ENCODE measurements at places on chromosomes 13 and 19.
A peak's percentile ranks its signal among the peaks of the same experiment; 100 is the strongest.

DNA sequence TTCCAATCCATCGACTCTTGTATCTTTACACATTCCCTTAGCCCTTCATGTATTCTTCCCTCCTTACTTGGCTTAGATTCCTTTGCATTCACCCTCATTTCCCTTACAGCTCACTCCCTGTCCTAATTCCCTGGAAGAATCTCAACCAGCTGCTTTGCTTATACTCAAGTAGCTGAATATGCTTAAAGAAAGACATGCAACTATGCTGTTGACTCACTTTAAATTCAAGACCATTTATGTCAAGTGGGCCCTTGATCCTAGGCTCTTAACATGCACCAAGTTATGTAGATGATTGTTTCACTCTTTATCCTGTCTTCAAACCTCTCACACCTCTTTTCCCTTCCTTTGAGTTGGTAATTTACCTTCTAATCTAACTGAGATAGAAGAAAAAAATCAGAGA, 7.4 kb downstream of the CCDC122 start:
- DNase-seq, result no peak

DNA sequence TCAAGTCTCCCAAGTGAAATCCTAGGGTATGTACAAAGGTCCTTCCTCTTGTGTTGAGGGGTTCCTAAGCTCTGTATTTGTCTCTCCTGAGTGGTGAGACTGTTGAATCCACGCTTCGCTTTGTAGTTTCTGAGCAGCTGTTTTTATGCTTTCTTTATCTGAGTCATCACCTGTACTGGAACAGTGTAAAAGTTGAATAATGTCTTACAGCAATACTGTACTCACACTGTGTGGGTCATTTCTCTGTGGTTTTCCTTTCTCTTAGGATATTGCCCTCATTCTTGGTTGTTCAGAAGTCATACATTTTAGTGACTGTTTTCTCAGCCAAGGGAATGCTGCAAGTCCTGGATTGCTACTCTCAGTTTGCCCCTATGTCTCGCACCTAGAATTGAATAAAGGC, 1596.6 kb downstream of the SLITRK5 start:
- DNase-seq, result no peak

- peak; percentile 81 for DNase-seq
These were observed 3.7 kb downstream of the ANGPTL8 start for GRCh38 chr19:11242864-11243797.

DNA sequence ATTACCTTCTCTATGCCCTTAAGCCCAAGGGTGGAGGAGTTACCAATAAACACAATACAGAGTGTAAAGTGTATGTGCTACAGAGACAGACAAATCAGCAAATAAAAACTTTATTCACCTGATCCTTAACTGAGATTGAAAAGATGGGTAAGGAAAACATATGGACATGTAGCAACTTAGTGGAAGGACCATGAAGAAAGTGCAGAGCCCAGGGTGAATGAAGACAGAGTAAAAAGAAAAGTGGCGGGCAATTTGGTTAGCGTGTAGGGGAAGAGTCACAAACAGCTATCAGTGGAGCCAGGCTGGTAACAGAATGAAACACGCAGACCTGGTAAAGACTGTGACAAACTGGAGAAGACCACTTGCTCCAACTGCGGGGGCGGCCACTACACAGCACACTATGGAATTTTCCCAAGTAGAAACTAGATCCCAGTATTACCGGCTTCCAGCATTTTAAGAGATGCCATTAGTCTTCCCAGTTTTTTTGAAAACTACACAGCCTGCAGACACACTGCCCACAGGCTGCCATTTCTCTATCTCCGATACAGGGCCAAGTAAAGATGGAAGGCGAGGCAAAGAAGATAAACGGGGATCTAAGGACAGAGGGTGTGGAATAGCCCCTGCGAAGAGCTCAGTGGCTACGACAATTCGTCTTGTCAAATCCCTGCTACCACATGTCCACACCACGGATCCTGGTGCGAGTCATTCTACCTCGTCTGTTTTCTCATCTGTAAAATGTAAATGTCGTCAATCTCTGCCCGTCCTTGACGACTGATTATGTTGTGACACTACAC, 1.2 kb downstream of the UQCRFS1 start:
- DNase-seq, result no peak

- no peak for DNase-seq
These were observed 979.6 kb upstream of the SPRY2 start for GRCh38 chr13:81320516-81320915.

- DNase-seq, result no peak
These were observed 5.8 kb downstream of the RAB20 start for GRCh38 chr13:110555601-110556223.

DNA sequence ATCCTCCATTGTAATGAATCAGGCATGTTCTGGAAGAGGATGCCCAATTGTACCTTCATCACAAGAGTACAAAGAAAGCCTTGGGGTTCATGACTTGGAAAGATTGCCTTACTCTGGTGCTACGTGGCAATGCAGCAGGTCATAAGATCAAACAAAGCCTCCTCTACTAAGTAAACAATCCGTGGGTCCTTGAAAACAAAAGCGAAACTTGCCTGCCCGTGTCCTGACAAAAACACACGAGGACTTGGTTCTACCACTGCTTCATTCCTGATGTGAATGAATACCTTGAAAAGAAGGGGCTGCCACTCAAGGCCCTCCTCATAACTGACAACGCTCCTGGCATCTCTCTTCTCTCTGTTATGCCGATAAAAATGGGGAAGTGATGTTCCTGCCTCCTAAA, 18.9 kb downstream of the ZNF563 start:
- DNase-seq, result no peak

- no peak for DNase-seq
These were observed 206.7 kb upstream of the RFC3 start for GRCh38 chr13:33611121-33611805.

- no peak for DNase-seq
These were observed 56.8 kb upstream of the GPR183 start for GRCh38 chr13:99363949-99364348.

GRCh38 chr19:50224986-50225747, 21.7 kb downstream of the MYH14 start:
- DNase-seq, result no peak

- peak; percentile 18 for DNase-seq
These were observed 447.4 kb downstream of the COG6 start for GRCh38 chr13:40102854-40103253.

- DNase-seq, result no peak
These were observed 1.8 kb downstream of the SHKBP1 start for GRCh38 chr19:40578442-40578908.
